ENCODE measurements at places on chromosomes 3 and 15.
A peak's percentile ranks its signal among the peaks of the same experiment; 100 is the strongest.

DNA sequence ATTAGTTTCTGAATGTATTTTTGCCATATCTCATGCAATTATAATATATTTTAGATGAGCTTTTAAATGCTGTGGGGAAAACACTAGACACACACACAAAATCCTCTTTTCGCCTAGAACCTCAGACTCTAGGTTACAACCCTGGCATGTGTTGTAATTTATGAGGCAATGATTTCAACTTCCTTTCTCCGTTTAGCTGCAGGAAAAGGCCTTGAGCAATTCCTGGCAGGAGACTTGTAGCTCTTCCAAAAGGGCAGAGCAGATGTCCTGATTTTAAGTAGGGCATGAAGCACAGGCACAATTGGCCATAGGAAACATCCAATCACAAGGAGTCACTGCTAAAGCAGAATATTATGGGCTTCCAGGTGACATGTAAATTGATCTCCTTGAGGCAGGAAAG, 82.0 kb downstream of the GPR156 start:
- DNase-seq = peak; percentile 23

DNA sequence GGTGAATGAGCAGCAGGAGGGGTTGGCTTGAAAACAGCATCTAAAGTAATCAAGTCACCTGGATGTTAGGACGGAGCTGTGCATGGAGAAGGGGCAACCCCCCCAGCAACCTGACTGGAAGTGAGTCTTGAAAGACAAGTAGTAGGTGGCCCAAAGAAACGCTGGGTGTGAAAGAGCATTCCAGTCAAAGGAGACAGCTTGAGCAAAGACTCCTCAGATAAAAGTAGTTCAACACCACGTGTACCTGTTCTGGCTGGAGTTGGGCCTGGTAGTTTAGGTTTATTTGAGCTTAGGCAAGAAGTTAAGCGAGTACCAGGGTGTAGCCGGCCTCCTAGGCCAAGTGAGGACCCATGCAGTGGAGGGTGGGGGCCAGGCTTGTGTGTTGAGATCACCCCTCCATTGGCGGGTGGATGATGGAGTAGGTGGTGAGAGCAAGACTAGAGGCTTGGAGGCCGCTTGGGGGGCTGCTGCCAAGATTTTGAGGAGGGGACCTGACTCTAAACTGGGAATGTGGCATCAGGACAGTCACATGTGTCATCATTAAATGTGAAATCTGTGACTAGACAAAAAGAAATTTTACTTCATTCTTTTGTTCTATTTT, 61.3 kb downstream of the ABHD2 start:
- DNase-seq = no peak

- DNase-seq = no peak
These were observed 60.6 kb downstream of the THRB start for GRCh38 chr3:24433838-24434591.

DNA sequence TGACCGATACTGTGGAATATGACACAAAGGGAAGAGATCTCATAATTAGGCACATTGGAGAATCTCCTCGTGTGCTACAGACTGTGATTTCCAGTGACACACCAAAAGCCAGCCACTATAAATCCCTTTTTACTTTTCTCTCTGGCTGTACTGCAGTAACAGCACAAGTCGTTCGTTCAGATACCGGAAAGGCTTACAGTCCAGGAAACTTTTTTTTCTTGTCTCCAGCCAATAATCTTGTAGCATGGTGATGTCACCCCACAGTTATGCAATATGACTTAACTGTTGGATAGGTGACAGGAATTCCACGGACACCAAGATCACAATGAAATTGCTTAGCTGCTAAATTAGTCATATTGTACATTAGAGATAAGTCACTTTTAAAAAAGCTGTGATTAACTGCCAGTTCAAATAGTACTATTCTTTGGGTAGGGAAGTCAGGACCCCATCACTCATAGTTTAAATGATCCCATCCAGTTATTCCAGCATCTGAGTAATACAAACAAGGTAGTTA, 36.3 kb upstream of the TSC22D2 start:
- no peak for DNase-seq

DNA sequence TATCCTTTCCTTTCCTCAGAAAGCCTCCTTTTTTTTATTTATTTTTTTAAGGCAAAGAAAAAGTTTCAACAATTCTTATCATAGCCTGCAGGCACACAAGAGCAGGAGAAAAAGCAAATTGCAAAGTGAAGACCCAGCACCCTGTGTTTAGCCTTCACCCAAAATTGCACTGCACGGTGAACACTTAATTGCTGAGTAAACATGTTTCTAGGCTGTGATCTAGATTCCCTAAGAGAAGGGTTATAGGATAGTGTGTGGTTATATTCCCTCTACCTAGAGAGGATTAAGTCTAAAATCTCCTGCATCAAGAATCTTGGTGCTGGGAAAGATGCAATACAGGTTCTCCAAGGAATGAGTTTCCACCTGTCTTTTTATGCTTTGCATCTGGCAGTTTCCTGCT, 70.2 kb upstream of the BFSP2 start:
- DNase-seq = no peak

DNA sequence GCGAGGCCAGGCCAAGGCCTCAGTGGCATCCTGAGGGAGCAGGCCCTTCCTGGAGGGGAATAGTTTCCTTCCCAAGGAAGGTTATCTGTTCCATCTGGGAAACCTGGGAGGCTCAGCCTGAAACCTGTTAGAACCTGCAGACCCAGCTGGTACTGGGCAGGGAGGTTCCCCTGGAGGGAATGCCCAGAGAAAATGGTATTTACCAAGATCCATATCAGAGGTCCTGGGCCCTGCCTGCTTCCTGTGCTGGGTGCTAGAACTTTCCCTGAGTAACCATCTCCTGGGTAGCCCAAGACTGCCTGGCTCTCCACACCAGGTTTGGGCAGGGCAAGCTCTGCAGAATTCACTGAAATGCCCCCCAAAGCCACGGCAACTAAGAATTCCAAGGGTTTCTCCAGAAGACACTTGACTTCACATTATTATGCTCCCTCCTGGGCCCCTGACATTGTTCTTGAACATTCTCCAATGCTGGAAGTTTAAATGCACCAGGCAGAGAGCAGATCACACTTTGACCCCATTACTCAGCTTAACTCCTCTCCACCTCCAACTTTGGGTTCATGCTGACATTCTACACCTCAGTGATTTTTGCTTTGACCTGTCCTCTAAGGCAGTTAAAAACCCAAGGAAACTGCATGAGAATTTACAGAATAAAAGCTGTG, 2.0 kb downstream of the CA12 start:
- DNase-seq = no peak
